ENCODE measurements at places on chromosomes 16 and 17.

GRCh38 chr16:10180771-10181163, 1.5 kb downstream of the GRIN2A start:
- peak; percentile 52 for DNase-seq

GRCh38 chr16:19315889-19316433, 30.4 kb downstream of the CLEC19A start:
- no peak for DNase-seq

DNA sequence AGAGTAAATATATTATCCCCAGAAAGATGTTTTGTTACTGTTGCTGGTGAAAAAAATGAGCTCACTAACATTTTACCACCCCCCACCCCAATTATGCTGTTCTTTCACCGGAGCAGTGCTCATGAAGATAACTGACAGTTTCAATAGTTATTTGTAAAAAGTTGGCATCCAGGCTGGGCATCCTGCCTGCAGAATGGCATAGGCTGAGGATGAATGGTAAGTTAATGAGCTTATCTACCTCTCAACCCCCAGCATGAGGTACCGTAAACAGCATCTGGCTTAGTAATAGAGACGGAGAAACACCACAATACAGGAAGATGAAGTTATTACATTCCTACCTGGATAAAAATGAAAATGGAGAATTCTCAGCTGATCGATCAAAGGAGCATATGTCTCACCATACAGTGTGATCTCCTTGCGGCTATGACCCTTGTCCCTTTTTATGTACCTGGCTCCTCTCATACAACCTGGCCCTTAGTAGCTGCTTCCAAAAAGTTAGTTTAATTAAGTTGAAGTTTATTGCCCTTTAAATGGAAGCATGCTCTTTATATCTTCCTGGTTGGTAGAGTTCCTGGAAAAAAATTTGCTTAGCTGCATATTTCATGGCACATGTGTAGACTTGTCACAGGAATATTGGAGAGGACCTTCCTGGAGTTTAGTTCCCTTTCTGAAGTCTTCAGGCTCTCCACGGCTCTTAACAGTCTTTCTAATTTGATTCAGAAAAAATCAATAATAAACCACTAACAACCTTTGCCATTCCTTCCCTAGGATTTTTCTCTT, 61.2 kb upstream of the MPHOSPH6 start:
- DNase-seq, result no peak

- DNase-seq, result no peak
Measured at GRCh38 chr16:48323783-48324775, 61.1 kb downstream of the SIAH1 start.

DNA sequence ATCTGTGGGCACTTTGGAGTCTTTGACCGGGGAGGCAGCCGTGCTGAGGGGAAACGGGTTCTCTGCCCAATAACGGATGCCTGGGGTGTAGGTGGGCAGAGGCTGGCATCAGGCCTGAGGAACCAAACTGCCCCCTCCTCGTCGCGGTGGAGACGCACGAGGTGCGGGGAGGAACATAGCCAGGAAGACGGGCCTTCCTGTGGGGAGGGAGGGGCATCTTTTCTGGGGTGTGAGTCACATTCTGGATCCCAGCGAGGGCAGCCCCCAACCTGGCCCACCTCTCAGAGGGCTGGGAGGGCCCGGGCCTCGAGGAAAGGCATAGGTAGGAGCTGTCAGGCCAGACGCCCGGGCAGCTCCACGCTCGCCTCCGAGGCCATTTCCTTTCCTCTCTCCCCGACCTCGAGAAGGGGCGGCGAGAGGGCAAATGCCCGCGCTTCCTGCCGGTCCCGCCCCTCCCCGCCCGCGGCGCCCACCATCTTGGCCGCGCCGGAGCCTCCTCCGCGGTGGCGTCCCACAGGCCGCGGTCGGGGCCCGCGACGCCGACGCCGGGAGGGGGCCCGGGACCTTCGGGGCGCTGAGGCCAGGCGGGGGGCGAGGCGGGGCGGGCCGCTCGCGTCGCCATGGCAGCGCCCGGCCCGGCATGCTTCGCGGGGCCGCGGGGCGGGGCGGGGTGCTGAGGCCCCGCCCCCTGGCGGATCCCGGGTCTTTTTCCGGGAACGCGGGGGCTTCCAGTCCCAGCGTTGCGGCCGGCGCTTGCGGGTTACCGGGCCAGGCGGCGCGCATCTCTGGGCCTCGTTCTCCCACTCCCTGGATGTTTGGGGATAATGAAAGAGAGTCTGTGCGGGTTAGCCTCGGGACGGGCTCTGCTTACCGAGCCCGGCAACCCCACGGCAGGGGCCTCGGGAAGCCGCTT, 13.2 kb downstream of the RAI1 start:
- peak; percentile 85 for DNase-seq

DNA sequence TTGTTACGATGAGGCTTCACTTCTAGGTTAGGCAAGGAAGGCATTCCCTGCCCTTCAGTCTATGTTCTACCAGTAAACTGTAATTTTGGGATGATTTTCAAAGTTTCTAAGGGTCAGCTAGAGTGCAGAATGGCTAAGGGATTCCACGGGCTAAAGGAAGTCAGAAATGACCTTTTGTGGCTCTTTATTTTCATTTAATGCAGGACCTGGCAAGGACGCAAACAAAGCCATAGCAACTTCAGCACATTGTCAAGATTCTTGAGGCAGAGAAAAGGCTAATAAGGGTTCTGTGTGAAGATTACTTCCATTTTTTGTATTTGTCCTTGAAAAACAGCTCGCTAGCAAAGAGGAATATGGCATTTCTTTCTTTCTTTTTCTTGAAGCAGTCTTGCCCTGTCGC, 76.6 kb downstream of the STX8 start:
- no peak for DNase-seq

GRCh38 chr16:83878838-83879237, 20.1 kb upstream of the MLYCD start:
- DNase-seq, result no peak

- no peak for DNase-seq
Measured at GRCh38 chr16:4052801-4053293, 63.4 kb downstream of the ADCY9 start.

GRCh38 chr17:44007346-44008204, 3.2 kb downstream of the NAGS start:
- peak; percentile 58 for DNase-seq

DNA sequence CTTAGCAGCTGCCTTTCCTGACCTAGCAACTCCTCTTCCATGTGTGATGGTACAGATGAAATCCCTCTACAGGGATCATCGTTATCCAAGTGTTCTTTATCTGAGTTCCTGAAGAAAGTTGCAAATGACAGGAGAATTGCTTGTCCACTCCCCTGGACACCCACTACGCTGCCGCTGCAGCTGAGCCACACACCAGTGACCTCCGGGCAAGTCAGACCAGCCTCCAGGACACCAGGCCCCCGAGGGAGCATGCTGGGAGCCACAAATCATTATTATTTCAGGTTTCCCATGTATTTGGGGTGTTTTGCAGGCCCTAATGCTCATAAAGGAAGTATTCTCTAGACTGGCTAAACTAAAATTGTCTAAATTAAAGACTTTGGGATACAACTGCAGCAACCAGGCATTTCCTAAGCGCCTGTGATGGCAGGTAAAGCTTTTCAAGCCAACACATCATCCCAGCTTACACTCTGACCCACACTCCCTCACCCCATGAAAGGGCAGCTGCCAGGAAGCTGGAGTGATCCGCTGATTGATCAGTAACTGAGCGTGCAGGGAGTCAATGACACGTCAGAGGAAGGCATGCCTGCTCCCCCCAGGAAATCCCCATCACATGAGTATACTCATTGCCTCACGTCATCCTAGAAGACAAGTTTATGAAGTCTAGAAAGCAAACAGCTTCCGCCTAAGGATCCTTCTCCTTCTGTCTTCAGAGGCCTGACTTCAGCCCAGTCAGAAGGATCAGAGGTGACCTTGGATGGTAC, 14.4 kb downstream of the FA2H start:
- no peak for DNase-seq

All from Peyer's patch (tissue), 4 donors.